Uterus (tissue), 4 donors: ENCODE measurements at places on chromosomes 7 and 10. TPM values are rescaled to one million over a fixed set of nuclear protein-coding genes. Genes with fewer than 3 reads are reported as not detected.

Gene ADCYAP1R1
- total RNA-seq, result 3.1 TPM

Gene NPY
- total RNA-seq, result 2.9 TPM

Gene FAM237B
- not detected for total RNA-seq

Gene ITGB8
- 40.7 TPM for total RNA-seq

Gene NUPR2
- total RNA-seq, result not detected

Gene DKK1
- total RNA-seq, result 4.1 TPM

DNA sequence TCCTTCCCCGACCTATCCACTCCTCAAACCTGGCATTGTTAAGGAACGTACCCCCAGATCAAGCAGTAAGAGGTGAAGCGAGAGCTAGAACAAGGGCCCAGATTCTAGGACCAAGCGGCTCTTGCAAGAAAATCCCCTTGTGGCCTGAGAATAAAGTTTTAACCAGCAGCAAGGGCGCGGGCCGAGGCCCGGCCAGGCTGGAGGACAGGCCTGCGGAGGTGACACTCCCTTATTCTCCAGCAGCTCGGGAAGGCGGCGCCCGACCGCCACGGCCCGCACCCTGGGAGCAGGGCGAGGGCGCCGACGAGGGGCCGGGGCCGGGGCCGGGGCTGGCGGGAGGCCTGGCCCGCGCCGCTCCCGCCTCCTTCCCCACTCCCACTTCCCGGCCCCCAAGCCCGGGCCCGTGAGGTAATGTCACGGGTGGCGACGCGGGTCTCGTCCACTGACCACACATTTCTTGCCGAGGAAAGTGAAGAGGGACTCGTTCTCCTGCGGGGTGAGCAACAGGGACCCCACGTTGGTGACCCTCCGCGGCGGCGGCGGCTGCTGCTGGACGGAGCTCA, 551 bp downstream of the WASL start:
- no peaks in the 10 kb centered on the region for H3K36me3 ChIP-seq
- peaks cover 8% of the 10 kb centered on the region for H3K4me1 ChIP-seq
- H3K4me3 ChIP-seq, result peak overlapping the region; percentile 76

- DNase-seq, result no peak
- H3K36me3 ChIP-seq, result no peaks in the 10 kb centered on the region
- no peak overlapping the region for H3K27ac ChIP-seq
- no peaks in the 10 kb centered on the region for H3K27me3 ChIP-seq
Measured at GRCh38 chr7:785416-785815, 46.9 kb upstream of the SUN1 start.

DNA sequence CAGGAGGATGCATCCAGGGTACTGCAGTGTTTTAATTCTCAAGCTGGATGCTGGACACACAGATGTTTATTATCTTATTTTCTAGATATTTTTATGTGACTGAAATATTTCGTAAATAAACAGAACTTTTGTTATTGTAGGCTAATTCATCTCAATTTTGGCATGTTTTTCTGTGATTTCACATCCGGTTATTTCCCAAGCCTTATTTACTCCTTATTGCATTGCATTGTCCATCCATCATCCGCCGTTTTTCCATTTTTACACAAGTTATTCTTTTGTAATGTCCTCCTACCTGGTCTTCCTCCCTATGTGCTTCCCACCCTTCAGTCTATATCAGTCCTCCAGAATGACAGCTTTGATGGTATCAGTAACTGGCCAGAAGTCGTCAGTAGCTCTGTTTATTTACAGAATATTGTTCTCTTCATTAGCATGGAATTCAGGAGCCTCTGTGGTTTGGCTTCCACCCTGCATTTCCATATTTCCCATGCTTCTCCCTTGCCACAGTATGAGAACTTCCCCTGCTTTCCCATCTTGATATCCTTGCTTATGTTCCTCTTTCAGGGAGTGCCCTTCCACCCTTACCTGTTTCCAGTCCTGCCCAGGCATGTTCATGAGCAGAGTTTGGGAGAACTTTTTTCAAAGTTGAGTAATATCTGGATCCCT, 16.1 kb downstream of the GNAI1 start:
- H3K27ac ChIP-seq, result peak overlapping the region; percentile 47
- no peaks in the 10 kb centered on the region for H3K36me3 ChIP-seq
- H3K4me3 ChIP-seq, result no peak overlapping the region
- H3K27me3 ChIP-seq, result no peaks in the 10 kb centered on the region
- H3K4me1 ChIP-seq, result peaks cover 6% of the 10 kb centered on the region

- no peak overlapping the region for H3K27ac ChIP-seq
- no peaks in the 10 kb centered on the region for H3K27me3 ChIP-seq
- H3K4me1 ChIP-seq, result no peaks in the 10 kb centered on the region
- H3K4me3 ChIP-seq, result no peak overlapping the region
Measured at GRCh38 chr7:104296266-104296665, 32.1 kb upstream of the LHFPL3 start.

DNA sequence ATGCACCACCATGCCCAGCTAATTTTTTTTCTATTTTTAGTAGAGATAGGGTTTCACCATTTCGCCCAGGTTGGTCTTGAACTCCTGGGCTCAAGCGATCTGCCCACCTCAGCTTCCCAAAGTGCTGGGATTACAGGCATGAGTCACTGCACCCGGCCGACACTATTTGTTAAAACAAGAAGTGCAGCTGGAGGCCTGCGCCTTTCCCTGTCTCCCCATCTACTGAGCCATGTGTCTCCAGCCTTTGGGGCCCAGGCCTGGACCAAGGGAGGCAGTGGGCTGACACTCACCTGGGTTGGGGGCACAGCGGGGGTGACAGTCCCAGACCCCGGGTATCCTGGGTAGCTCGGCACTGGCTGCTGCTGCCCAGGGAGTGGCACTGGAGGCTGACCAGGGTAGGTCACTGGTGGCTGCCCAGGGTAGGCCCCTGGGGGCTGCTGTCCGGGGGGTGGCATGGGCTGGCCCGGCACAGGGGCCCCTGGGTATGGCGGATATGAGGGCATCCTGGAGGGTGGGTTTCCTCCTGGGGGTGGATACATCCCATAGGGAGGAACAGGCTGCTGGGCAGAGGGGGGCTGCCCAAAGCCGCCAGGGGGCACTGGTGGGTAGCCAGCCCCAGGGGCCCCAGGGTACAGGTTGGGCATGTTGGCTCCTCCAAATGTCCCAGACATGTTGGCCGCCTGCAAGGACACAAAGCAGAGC, 36.3 kb downstream of the PLAC9 start:
- DNase-seq, result no peak
- peaks cover 8% of the 10 kb centered on the region for H3K4me1 ChIP-seq
- no peak overlapping the region for H3K27ac ChIP-seq
- no peaks in the 10 kb centered on the region for H3K36me3 ChIP-seq
- H3K27me3 ChIP-seq, result no peaks in the 10 kb centered on the region

GRCh38 chr7:2480070-2480408, 3.8 kb upstream of the GRIFIN start:
- H3K27me3 ChIP-seq, result no peaks in the 10 kb centered on the region
- no peak overlapping the region for H3K4me3 ChIP-seq
- no peak overlapping the region for H3K27ac ChIP-seq
- H3K36me3 ChIP-seq, result no peaks in the 10 kb centered on the region
- H3K4me1 ChIP-seq, result peaks cover 11% of the 10 kb centered on the region
- DNase-seq, result no peak

- H3K27me3 ChIP-seq, result no peaks in the 10 kb centered on the region
- no peak for DNase-seq
- H3K36me3 ChIP-seq, result no peaks in the 10 kb centered on the region
- no peak overlapping the region for H3K4me3 ChIP-seq
Measured at GRCh38 chr10:123862421-123863182, 29.0 kb downstream of the CPXM2 start.

DNA sequence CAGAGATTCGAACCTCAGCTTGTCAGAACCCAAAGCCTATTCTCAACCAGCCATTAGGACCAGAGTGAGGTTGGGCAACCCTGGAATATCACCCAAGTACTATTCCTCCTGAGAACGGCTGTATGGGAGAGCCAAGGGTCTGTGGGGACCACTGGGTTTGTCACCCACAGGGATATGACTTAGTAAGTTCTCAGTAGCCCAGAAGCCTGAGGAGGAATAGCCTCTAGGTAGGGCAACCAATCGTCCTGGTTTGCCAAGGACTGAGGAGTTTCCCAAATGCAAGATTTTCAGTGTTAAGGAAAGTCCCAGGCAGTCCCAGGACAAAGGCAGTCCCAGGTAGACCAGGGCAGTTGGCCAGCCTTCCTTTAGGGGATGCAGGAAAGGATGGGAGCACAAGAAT, 46.7 kb downstream of the PNLIPRP2 start:
- no peak overlapping the region for H3K4me3 ChIP-seq
- no peaks in the 10 kb centered on the region for H3K27me3 ChIP-seq

- DNase-seq, result no peak
- H3K4me1 ChIP-seq, result no peaks in the 10 kb centered on the region
- no peak overlapping the region for H3K27ac ChIP-seq
- H3K4me3 ChIP-seq, result no peak overlapping the region
Measured at GRCh38 chr7:151366166-151366879, 24.7 kb downstream of the NUB1 start.

DNA sequence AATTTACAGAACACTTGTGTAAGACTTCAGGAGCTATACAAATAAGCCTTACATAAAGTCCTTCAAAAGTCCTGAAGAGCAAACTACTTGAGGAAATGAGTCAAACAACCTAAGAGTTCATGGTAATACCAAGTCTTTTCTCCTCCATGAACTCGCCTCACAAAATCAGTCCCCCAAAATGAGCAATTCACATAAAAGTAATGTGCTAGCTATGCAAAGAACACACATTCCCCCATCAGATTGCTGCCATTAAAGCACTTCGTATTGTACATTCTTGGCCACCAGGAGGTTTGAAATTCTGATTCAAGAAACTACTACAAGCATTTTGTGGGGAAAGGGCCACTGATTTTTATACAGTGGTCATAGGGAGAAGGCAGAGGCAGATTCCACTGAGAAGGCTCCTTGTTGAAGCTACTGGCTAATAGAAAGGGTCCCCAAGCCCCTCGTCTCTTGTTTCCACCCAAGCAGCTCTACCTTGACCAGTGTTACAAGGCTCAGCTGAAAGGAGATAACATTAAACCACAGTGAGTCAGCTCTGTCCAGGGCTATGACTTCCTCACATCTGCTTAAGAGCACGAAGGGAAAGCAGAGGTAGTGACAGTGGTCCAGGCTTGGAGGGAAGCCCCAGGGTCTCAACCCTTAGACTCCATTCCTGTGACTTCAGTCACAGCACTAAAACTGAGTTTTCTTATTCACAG, 115.2 kb upstream of the CDK1 start:
- H3K36me3 ChIP-seq, result no peaks in the 10 kb centered on the region
- no peaks in the 10 kb centered on the region for H3K27me3 ChIP-seq
- no peaks in the 10 kb centered on the region for H3K4me1 ChIP-seq
- H3K27ac ChIP-seq, result no peak overlapping the region
- no peak overlapping the region for H3K4me3 ChIP-seq
- no peak for DNase-seq

- no peak for DNase-seq
- no peaks in the 10 kb centered on the region for H3K27me3 ChIP-seq
- H3K4me1 ChIP-seq, result no peaks in the 10 kb centered on the region
- no peak overlapping the region for H3K27ac ChIP-seq
Measured at GRCh38 chr10:62707810-62708209, 96.7 kb upstream of the ADO start.

- H3K4me1 ChIP-seq, result no peaks in the 10 kb centered on the region
- no peaks in the 10 kb centered on the region for H3K27me3 ChIP-seq
- no peak for DNase-seq
- no peaks in the 10 kb centered on the region for H3K36me3 ChIP-seq
Measured at GRCh38 chr7:131302876-131303707, 24.6 kb upstream of the MKLN1 start.

- no peak overlapping the region for H3K27ac ChIP-seq
- H3K4me3 ChIP-seq, result no peak overlapping the region
- no peaks in the 10 kb centered on the region for H3K27me3 ChIP-seq
- peak; percentile 42 for DNase-seq
- H3K4me1 ChIP-seq, result peaks cover 12% of the 10 kb centered on the region
Measured at GRCh38 chr10:132489053-132489703, 48.4 kb upstream of the INPP5A start.

DNA sequence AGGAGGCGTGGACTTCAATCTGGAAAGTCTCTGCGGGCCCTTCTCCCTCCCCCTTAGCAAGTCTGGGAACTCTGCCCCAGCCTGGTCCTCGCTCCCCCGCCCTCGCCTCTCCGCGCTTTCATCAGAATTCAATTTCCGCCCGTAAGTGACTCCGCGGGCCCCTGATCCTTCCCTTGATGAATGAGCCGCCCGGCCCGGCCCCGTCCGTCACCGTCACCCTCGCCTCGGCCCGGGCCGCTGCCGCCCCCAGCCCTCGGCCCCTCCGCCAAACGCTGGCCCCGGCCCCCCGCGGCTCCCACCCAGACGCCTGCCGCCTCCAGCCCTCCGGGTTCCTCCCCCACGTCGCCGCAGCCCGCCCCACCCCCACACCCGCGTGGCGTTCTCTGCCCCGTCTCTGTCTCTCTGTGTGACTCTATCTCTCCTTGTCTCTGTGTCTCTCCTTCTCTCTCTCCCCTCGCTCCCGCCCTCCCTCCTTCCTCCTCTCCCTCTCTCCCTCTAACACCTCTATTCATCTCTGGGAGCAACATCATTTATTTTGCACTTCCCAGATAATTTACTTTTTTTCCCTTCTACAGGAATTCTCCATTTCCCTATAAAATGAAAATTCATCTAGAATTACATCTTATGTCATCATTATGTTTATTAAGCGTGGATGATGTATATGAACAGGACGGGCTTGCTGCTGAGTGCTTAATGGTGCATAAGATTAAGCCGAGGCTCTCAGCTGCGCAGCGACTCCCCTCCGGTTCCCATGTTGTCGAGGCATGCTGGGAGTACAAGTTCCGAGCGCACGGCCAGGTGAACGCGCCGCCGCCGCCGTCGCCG, 91.2 kb upstream of the PAX2 start:
- peaks cover 18% of the 10 kb centered on the region for H3K4me1 ChIP-seq
- H3K4me3 ChIP-seq, result no peak overlapping the region
- no peak for DNase-seq
- peaks cover 16% of the 10 kb centered on the region for H3K27me3 ChIP-seq

GRCh38 chr10:83489161-83489560, 650.1 kb upstream of the GHITM start:
- no peak overlapping the region for H3K27ac ChIP-seq
- H3K4me3 ChIP-seq, result no peak overlapping the region
- no peaks in the 10 kb centered on the region for H3K36me3 ChIP-seq
- no peaks in the 10 kb centered on the region for H3K27me3 ChIP-seq
- no peaks in the 10 kb centered on the region for H3K4me1 ChIP-seq
